Activated CD8-positive, alpha-beta memory T cell treated with anti-CD3 and anti-CD28 coated beads for 48 hours (primary cell): ENCODE measurements at places on chromosomes 13 and 19.

- no peak for DNase-seq
Observed at GRCh38 chr19:27822336-27822735, 1390.6 kb downstream of the UQCRFS1 start.

GRCh38 chr13:95480791-95481780 lies 71.4 kb upstream of the CLDN10 start:
- DNase-seq: no peak

- no peak for DNase-seq
Observed at GRCh38 chr19:14478113-14478545, 3.0 kb upstream of the PTGER1 start.

GRCh38 chr13:113898391-113898790 lies 34.5 kb upstream of the GAS6 start:
- no peak for DNase-seq

DNA sequence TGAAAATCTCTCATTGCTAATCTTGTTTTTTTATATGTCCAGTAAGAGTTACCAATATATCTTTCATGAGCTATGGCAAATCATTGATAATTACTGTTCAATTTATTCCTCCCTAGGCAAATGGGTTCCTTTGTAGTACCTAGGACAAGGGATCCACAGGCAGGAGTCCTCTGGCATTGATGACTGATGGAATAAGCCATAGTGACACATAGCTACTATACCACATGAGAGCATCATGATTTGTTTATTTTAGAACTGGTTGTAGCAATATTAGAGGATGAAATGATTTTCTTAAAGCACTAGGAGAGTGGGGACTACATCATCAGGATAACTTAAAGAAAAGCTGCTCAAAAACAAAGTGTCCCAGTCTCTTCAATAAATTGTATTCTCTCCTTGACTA lies 21.7 kb upstream of the MAB21L1 start:
- DNase-seq: no peak

DNA sequence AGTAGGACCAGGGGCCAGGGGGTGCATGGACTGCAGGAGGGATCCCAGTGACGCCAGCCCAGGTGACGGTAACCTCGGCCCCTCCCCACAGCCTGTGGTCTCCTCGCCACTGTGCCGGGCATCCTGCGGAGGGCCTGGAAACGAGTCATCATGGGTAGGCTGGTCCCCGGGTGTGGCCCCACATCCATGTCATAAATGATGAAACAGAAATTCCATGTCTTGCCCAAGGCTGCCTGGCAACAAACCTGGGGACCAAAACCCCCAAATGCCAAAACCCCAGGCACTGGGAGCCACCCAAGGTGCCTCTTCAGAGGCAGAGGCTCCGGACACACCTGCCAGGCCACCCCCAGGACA lies 20.9 kb downstream of the MAP2K2 start:
- no peak for DNase-seq

- DNase-seq: no peak
Observed at GRCh38 chr13:22644941-22645340, 535.8 kb upstream of the SGCG start.

DNA sequence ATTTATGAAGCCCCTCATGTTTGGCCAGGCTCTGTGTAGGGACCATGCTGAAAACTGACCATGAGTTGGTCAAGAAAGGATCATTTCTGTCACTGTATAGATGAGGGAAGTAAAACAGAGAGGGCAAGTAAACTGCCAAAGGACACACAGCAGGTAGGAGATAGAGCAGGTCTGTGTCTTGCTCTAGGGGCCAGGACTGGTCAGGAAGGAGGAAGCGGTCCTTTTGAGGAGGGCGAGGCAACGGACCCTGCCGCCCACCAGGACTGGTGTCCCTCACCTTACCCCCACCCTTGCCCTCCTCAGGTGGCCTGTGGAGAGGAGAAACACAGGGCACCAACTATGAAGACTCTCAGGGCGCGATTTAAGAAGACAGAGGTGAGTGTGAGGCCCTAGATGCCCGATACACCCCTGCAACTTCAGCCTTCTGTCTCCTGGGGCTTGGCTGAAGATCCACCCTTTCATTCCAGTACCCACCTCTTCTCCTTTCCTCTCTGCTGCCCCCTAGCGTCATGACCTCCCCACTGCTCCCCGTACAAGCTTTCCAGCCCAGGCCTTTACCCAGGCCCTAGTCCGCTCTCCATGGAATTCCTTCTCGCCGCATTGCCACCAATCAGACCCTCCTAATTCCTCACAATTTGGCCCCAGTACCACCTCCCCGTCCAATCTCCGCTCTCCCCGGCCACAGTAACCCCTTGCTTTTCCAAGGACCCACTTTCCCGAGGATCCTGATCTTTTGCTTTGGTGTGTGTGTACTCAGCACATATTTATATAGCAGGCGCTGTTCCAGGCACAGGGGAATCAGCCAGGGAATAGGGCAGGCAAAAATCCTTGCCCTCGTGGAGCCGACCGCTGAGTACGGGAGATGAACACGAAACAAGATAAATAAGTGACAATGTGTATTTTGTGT lies 3.9 kb downstream of the ANKRD24 start:
- peak; percentile 85 for DNase-seq

- DNase-seq: peak; percentile 45
Observed at GRCh38 chr19:51327066-51328001, 14.6 kb downstream of the VSIG10L start.

GRCh38 chr19:16462757-16463250 lies 9.0 kb downstream of the EPS15L1 start:
- no peak for DNase-seq

DNA sequence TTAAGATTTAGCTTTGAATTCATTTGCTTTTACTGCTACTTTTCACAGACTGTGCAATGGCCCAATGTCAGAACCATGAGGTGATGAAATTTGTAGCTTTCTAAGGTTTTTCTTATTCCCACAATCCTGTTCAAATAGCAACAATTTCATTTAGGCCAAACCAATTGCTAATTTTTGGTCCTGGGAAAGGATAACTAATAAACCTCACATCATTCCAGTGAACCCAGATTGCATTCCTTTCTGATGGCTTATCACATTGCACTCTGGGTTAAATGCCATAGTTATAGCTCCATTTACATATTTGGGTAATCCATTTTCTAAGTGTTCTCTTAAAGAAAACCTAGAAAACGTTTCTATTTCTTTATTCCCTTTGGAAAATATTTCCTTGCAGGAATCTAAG lies 22.9 kb upstream of the POMP start:
- no peak for DNase-seq

DNA sequence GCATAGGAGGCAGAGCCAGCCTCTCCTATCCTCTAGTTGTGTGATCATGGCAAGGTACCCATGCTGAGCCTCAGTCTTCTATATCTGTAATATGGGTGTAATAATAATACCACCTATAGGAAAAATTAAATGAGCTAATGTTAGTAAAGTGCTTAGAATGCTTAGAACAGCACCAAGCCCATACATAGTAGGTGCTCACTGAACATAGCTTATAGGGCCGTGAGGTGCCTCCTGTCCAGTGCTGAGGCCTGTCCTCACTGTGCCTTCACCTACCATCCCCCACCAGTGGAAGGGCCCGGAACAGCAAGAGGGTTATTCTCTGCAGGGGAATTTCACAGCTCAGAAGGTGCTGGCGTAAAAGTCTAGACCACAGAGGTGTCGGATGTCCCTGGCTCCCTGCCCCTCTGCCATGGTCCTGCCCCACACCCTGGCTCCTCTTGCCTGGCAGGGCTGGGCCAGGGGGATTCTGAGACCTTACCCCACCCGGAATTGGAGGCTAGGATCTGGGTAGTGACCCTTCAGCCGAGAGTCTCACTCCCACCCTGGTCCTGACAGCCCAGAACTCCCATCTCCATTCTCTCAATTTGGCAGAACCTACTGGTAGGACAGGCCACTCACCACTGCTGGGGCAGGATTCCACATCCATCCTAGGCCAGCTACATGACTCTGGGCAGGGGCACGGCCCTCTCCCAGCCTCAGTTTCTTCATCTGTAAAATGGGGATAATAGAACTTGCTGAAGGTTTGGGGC lies 2.2 kb upstream of the SCN1B start:
- no peak for DNase-seq

DNA sequence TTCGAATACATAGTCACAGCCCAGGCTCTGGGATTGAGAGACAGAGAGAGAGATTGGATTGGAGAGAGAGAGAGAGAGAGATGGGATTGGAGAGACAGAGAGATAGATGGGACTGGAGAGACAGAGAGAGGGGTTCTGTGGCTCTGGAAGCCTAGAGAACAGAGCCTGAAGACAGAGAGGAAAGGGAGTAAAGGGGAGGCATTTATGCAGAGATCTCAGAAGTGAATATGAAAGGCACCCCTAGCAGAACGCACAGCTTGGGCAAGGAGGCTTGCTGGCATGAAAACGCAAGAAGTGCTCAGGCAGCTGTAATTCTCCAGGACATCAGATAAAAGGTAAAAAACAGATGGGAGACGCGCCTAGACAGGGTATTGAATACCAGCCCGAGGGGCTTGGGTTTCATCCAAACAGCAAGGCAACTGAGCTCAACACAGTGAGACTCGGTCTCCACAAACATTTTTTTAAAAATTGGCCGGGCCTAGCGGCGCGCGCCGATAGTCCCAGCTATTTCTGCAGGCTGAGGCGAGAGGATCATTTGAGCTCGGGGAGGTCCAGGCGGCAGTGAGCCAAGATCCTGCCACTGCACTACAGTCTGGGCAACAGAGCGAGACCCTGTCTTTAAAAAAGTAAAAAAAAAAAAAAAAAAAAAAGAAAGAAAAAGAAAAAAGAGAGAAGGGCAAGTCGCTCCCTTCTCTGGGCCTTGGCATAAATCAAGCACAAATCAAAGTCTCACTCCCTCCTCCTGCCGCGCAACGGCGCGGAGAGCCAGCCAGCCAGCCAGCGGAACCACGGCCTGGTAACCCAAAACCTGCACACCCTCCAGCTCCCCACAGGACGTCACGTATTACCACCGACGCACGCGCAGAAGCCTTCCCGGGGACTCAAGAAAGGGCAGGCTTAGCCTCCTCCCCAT lies 774 bp upstream of the PPP2R1A start:
- DNase-seq: no peak
